ENCODE measurements at places on chromosomes 5 and 9. TPM values are rescaled to one million over a fixed set of nuclear protein-coding genes. Genes with fewer than 3 reads are reported as not detected.

DMRT2 gene
- total RNA-seq, result 23.5 TPM

CNOT8 gene
- total RNA-seq, result 42.3 TPM

IFNA21 gene
- total RNA-seq, result not detected

SELENOP gene
- 179 TPM for total RNA-seq

SEMA5A gene
- total RNA-seq, result 25.1 TPM

SPINK5 gene
- not detected for total RNA-seq

ARAP3 gene
- 5.2 TPM for total RNA-seq

POU5F2 gene
- 4.7 TPM for total RNA-seq

FBP2 gene
- total RNA-seq, result 72.5 TPM

C5orf52 gene
- total RNA-seq, result not detected

C9orf153 gene
- total RNA-seq, result 1.6 TPM

CAVIN4 gene
- 172 TPM for total RNA-seq

PCDHB8 gene
- total RNA-seq, result 1.6 TPM

NIPSNAP3A gene
- total RNA-seq, result 45.4 TPM

SMC5 gene
- 14.6 TPM for total RNA-seq

CARTPT gene
- not detected for total RNA-seq

PCDHA9 gene
- 0.52 TPM for total RNA-seq

Data from skeletal muscle tissue (tissue), 5 donors.